ENCODE measurements at places on chromosomes 11 and 22. TPM values are rescaled to one million over a fixed set of nuclear protein-coding genes. Genes with fewer than 3 reads are reported as not detected.
A peak's percentile ranks its signal among the peaks of the same experiment; 100 is the strongest.

P2RX3 gene
- total RNA-seq: not detected

CALCA gene
- 3.1 TPM for total RNA-seq

KCNE3 gene
- 6.6 TPM for total RNA-seq

RAC2 gene
- total RNA-seq: 16.2 TPM

KCNK4 gene
- total RNA-seq: not detected

F2 gene
- not detected for total RNA-seq

ISX gene
- not detected for total RNA-seq

GRCh38 chr22:30250661-30251267, 4.2 kb upstream of the LIF start:
- H3K4me1 ChIP-seq: peaks cover 28% of the 10 kb centered on the region
- no peak for DNase-seq
- H3K27ac ChIP-seq: no peak overlapping the region

DNA sequence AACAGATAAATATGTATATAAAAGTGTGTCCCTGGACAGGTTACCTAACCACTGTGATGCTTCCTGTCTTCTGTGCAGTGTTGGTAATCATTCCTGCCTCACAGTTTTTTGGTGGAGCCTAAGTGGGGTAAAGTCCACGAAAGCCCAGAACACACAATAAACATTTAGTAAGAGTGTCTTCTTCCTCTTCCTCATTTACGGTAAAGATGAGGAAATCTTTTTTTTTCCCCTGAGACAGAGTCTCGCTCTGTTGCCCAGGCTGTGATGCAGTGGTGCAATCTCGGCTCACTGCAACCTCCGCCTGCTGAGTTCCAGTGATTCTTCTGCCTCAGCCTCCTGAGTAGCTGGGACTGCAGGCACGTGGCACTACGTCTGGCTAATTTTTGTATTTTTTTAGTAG, 117.1 kb downstream of the LDLRAD3 start:
- H3K4me1 ChIP-seq: no peaks in the 10 kb centered on the region
- H3K4me3 ChIP-seq: no peak overlapping the region
- no peak overlapping the region for H3K27ac ChIP-seq
- no peak for DNase-seq
- no peaks in the 10 kb centered on the region for H3K36me3 ChIP-seq

- H3K27ac ChIP-seq: no peak overlapping the region
- no peaks in the 10 kb centered on the region for H3K36me3 ChIP-seq
- DNase-seq: no peak
- H3K4me3 ChIP-seq: no peak overlapping the region
- no peaks in the 10 kb centered on the region for H3K27me3 ChIP-seq
- no peaks in the 10 kb centered on the region for H3K4me1 ChIP-seq
These were observed 59.7 kb upstream of the RASSF10 start for GRCh38 chr11:12949453-12949852.

GRCh38 chr22:42929838-42930155, 72.7 kb upstream of the ARFGAP3 start:
- H3K27me3 ChIP-seq: no peaks in the 10 kb centered on the region
- H3K27ac ChIP-seq: peak overlapping the region; percentile 94
- H3K36me3 ChIP-seq: no peaks in the 10 kb centered on the region
- peak overlapping the region; percentile 4 for H3K4me3 ChIP-seq

DNA sequence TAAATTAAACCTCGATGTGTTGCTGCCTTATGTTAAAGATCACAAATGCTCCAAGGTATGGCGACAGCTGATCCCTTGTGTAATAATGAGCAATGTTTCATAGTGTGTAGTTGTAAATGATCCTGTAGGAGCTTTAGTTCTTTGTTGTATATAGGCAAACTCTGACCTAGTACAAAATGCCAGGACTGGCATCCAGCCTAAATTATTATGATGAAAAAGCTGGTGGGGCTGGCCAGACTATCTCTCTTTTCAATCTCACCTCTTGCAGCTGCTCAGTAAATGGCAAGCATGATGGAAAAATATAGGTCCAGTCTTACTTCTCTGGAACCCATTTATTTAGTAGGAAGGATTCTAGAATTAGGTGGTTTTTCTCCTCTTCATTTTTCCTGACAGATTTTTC, 345.1 kb upstream of the C11orf87 start:
- no peak for DNase-seq
- H3K36me3 ChIP-seq: no peaks in the 10 kb centered on the region
- no peaks in the 10 kb centered on the region for H3K4me1 ChIP-seq
- H3K27me3 ChIP-seq: no peaks in the 10 kb centered on the region
- H3K4me3 ChIP-seq: no peak overlapping the region
- H3K27ac ChIP-seq: no peak overlapping the region

GRCh38 chr22:31062566-31063230, 18.4 kb upstream of the SMTN start:
- DNase-seq: no peak
- no peaks in the 10 kb centered on the region for H3K27me3 ChIP-seq
- H3K27ac ChIP-seq: no peak overlapping the region

DNA sequence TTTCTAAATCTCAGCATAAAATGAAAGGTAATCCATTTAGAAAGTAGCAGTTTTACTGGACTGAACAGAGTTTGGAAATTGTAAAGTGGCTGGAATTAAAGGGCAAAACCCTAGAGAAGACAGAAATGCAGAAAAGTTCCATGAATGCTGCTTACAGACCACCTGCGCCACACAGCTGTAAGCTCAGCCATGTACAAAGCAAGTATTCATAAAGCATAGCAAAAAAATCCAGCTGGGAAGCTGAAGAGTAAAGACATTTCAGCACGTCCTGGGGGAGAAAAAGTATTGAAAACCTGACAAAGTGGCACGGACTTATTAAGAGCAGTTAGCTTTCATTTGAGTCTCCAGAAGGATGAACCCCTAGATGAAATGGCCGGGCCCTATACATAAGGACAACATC, 220.1 kb upstream of the CNTN5 start:
- no peak for DNase-seq
- no peak overlapping the region for H3K27ac ChIP-seq
- H3K4me1 ChIP-seq: no peaks in the 10 kb centered on the region
- no peaks in the 10 kb centered on the region for H3K36me3 ChIP-seq
- H3K4me3 ChIP-seq: no peak overlapping the region
- H3K27me3 ChIP-seq: no peaks in the 10 kb centered on the region

DNA sequence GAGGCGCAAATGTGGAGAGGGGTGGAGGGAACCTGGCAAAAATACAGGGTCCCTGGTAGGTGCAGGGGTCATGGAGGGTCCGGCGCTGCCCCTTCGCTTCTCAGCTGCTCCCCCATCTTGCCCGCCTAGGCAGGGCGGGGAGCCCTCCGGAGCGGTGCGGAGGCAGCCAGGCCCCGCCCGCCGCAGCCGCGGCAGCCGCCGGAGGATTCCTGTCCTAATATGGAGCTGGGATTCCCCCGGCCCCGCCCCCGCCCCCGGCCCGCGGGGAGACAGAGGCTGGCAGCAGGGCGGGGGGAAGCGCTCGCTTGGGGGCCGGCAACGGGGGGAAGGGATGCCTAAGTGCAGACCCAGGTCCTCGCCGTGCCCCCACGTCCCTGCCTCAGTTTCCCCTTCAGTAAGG, 1.0 kb upstream of the NPAS4 start:
- H3K4me1 ChIP-seq: peaks cover 45% of the 10 kb centered on the region
- H3K27me3 ChIP-seq: no peaks in the 10 kb centered on the region
- H3K4me3 ChIP-seq: peak overlapping the region; percentile 54
- H3K36me3 ChIP-seq: peaks cover 11% of the 10 kb centered on the region
- no peak for DNase-seq
- no peak overlapping the region for H3K27ac ChIP-seq

GRCh38 chr11:36130401-36130800, 158.8 kb downstream of the COMMD9 start:
- no peaks in the 10 kb centered on the region for H3K36me3 ChIP-seq
- no peak overlapping the region for H3K4me3 ChIP-seq
- H3K27ac ChIP-seq: no peak overlapping the region
- H3K27me3 ChIP-seq: no peaks in the 10 kb centered on the region
- H3K4me1 ChIP-seq: no peaks in the 10 kb centered on the region

GRCh38 chr11:41947392-41947791, 487.9 kb upstream of the LRRC4C start:
- no peak overlapping the region for H3K4me3 ChIP-seq
- H3K36me3 ChIP-seq: no peaks in the 10 kb centered on the region
- no peaks in the 10 kb centered on the region for H3K27me3 ChIP-seq
- no peak for DNase-seq
- H3K27ac ChIP-seq: no peak overlapping the region

GRCh38 chr11:46422588-46422987, 31.0 kb upstream of the CHRM4 start:
- no peak overlapping the region for H3K4me3 ChIP-seq
- H3K27me3 ChIP-seq: no peaks in the 10 kb centered on the region
- no peak overlapping the region for H3K27ac ChIP-seq
- no peak for DNase-seq
- H3K36me3 ChIP-seq: peaks cover 3% of the 10 kb centered on the region
- no peaks in the 10 kb centered on the region for H3K4me1 ChIP-seq

DNA sequence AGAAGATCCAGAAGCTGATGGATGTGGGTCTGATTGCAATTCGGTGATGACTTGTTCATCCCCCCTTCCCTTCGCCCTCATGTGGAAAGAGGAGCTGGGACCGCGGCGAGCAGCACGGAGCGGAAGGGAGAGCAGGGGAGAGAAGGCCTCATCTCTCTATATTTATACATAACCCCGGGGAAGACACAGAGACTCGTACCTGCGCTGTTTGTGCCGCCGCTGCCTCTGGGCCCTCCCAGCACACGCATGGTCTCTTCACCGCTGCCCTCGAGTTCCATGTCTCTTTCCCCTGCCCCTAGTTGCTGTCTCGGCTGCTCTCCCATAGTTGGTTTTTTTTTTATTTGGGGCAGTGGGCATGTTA, 2.5 kb upstream of the FERMT3 start:
- DNase-seq: no peak
- no peaks in the 10 kb centered on the region for H3K27me3 ChIP-seq
- H3K36me3 ChIP-seq: peaks cover 41% of the 10 kb centered on the region
- no peaks in the 10 kb centered on the region for H3K4me1 ChIP-seq

GRCh38 chr11:62958547-62959421, 26.0 kb downstream of the SLC22A6 start:
- DNase-seq: no peak
- no peak overlapping the region for H3K27ac ChIP-seq
- H3K4me3 ChIP-seq: no peak overlapping the region

DNA sequence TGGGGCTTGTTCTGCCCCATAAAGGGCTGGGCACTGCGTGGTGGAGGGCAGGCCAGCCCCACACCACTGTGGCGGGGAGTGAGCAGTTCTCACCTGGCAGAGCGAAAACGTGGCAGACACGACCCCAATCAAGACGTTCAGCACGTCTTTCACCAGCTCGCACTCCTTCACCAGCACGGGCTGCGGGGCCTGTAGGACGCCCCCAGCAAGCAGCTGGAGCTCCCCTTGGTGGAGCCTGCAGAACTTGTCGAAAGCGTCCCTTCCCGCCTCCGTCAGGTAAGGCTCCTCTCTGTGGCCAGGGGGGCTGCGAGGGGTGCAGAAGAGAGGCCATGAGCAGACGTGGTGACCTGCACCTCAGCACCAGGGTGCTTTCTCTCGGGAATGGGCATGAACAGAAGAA, 11.6 kb downstream of the TUBGCP6 start:
- no peak overlapping the region for H3K4me3 ChIP-seq
- H3K27me3 ChIP-seq: no peaks in the 10 kb centered on the region
- no peak overlapping the region for H3K27ac ChIP-seq
- H3K4me1 ChIP-seq: no peaks in the 10 kb centered on the region
- H3K36me3 ChIP-seq: peaks cover 27% of the 10 kb centered on the region
- no peak for DNase-seq

- peaks cover 15% of the 10 kb centered on the region for H3K4me1 ChIP-seq
- peak overlapping the region; percentile 93 for H3K27ac ChIP-seq
- no peaks in the 10 kb centered on the region for H3K27me3 ChIP-seq
- peaks cover 34% of the 10 kb centered on the region for H3K36me3 ChIP-seq
These were observed 978 bp upstream of the ANKRD13D start for GRCh38 chr11:67288198-67288451.

DNA sequence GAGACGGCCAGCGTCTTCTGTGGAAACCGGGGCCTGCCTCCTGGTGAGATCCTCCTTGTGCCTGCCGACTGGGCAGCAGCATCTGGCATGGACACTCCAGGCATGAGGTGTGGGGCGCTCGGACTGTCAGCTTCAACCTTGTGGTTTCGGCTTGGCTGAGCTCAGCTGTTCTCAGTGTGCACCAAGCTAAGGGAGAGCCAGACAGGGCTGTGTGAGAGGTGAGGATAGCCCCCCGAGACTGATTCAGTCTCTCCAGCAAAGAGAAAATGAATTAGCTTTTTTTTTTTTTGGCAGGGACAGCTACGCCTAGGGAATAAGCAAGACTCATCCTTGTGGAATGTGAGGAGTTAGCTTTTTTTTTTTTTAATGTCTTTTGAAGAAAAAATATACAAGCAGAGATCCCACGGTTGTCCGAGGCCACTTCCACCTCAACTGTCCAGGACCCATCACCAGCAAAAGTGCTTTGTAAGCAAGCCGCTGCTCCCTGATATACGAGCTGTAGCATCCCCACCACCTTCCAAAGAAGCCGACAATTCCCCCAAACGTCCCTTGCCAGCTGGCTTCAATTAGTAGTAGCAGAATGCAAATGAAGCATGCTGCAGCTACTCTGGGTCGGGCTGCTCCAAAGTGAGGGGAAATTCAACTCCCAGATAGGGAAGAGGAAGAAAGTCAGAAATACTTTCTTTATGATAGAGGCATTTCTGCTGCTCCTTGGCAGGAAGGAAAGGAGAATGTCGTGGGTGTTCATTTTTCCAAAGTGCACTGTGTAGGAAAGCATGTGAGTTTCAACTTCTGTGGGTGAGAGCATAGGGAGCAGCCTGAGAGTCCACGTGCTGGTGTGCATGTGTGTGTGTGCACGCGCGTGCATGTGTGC, 9.7 kb upstream of the THY1 start:
- H3K4me1 ChIP-seq: peaks cover 13% of the 10 kb centered on the region
- no peaks in the 10 kb centered on the region for H3K36me3 ChIP-seq
- H3K27me3 ChIP-seq: no peaks in the 10 kb centered on the region
- peak overlapping the region; percentile 44 for H3K4me3 ChIP-seq
- DNase-seq: no peak

- no peak for DNase-seq
- H3K27me3 ChIP-seq: no peaks in the 10 kb centered on the region
- peaks cover 17% of the 10 kb centered on the region for H3K4me1 ChIP-seq
- no peak overlapping the region for H3K27ac ChIP-seq
- H3K4me3 ChIP-seq: no peak overlapping the region
- peaks cover 12% of the 10 kb centered on the region for H3K36me3 ChIP-seq
These were observed 3.5 kb upstream of the ARFGAP2 start for GRCh38 chr11:47180006-47180787.

GRCh38 chr11:126337126-126337473, 18.4 kb upstream of the ST3GAL4 start:
- no peak overlapping the region for H3K27ac ChIP-seq
- H3K27me3 ChIP-seq: no peaks in the 10 kb centered on the region
- no peak for DNase-seq
- peaks cover 4% of the 10 kb centered on the region for H3K36me3 ChIP-seq
- H3K4me1 ChIP-seq: no peaks in the 10 kb centered on the region
- H3K4me3 ChIP-seq: no peak overlapping the region

GRCh38 chr11:10991393-10991792, 133.5 kb upstream of the ZBED5 start:
- H3K27ac ChIP-seq: no peak overlapping the region
- no peak overlapping the region for H3K4me3 ChIP-seq
- no peaks in the 10 kb centered on the region for H3K27me3 ChIP-seq
- no peak for DNase-seq
- H3K36me3 ChIP-seq: no peaks in the 10 kb centered on the region
- H3K4me1 ChIP-seq: no peaks in the 10 kb centered on the region

- DNase-seq: no peak
- H3K4me3 ChIP-seq: no peak overlapping the region
- no peaks in the 10 kb centered on the region for H3K36me3 ChIP-seq
- H3K27me3 ChIP-seq: no peaks in the 10 kb centered on the region
- peaks cover 3% of the 10 kb centered on the region for H3K4me1 ChIP-seq
These were observed 13.4 kb downstream of the CKAP5 start for GRCh38 chr11:46832511-46833214.

Measured in thoracic aorta (tissue), 2 donors.